ENCODE measurements at places on chromosomes 3 and 15.

DNA sequence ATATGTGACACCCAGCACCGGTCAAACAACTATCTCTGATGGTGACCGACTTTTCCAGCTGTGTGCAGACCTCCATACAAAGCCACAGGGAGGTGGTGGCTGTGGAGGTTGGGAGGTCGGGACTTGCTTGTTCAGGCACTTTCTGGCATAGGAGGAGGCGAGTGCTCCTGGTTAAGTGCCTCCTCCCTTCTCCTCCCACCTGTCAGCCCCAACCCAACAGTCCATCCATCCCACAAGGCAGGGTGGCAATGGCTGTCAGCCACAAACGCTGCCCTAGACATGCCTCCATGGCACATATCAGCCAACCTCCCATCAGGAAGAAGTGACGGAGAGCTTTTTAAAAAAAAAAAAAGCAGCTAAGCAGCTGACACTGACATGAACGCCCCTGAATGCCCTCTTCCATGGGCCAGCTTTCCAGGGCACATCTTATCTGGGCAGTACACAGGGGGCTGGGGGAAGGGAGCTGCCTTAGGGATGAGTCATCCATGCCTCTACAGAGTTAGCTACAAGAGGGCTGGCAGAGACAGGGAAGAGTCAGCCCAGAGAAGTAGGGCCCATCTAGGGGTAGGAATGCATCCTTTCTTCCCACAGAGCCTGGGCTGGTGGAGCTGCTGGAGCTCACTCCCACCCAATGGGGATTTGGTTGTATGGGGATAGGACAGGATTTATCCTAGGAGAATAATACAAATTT lies 41.2 kb downstream of the CCDC12 start:
- DNase-seq, result peak; percentile 41

- no peak for DNase-seq
These were observed 27.1 kb downstream of the RBPMS2 start for GRCh38 chr15:64748251-64748650.

DNA sequence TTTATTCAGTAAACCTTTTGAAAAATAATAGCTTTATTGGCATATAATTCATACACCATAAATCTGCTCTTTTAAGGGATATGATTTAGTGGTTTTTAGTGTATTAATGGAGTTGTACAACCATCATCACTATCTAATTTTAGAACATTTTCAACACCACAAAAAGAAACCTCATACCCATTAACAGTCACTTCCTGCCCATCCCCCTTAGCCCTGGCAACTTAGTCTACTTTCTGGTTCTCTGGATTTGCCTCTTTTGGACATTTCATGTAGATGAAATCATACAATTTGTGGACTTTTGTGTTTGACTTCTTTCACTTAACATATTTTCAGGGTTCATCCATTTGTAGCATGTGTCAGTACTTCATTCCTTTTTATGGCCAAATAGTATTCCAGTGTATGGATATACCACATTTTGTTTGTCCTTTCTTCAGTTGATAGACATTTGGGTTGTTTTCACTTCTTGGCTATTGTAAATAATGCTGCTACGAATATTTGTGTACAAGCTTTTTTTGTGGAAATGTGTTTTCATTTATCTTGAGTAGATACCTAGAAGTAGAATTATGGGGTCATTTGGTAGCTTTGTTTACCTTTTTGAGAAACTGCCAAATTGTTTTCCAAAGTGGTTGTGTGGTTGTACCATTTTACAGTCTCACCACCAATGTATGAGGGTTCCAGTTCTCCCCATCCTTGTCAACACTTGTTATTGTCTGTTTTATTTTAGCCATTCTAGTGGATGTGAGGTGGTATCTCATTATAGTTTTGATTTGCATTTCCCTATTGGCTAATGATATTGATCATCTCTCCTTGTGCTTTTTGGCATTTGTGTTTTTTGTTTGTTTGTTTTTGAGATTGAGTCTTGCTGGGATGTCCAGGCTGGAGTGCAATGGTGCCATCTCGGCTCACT lies 45.8 kb downstream of the SMAD3 start:
- no peak for DNase-seq

- no peak for DNase-seq
These were observed 34.0 kb downstream of the MINDY2 start for GRCh38 chr15:58805095-58805494.

DNA sequence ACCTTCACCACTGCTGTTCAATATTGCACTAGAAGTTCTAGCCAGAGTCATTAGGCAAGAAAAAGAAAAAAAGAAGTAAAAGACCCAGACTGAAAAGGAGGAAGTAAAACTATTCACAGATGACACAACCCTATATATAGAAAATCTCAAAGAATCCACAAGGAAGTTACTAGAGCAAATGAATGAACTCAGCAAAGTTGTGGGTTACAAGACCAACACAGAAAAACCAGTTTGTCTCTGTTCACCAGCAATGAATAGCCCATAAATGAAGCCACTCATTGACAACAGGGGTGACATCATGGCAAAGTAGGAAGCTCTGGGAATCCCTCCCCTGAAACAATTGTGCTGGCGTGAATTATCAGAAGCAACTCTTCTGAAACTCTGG lies 4.6 kb downstream of the CFAP100 start:
- no peak for DNase-seq

GRCh38 chr3:61966200-61966599 lies 404.8 kb downstream of the PTPRG start:
- DNase-seq, result no peak

DNA sequence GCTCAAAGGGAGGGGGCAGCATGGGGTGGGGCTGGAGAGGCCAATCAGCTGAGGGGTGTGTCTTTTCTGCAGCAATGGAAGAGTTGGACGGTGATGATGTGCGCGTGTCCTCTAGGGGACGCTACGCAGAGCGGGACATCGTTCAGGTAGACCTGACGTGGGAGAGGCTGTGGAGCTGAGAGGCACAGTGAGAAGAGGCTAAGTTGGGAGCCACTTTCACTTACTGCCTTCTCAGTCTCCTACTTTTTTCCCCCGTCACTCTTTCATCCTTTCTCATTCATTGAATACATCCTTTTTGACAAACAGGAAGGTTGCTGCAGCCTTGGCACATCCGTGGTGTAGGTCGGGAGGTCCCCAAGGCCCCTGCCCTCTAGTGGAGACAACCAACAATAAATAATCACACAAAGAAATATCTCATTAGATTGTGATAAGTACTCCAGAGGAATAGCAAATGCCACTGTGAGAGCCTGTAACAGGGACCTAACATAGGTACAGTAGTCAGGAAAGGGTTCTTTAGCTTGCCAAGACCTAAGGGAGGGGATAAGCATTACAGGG lies 4.4 kb upstream of the BRPF1 start:
- DNase-seq, result no peak

DNA sequence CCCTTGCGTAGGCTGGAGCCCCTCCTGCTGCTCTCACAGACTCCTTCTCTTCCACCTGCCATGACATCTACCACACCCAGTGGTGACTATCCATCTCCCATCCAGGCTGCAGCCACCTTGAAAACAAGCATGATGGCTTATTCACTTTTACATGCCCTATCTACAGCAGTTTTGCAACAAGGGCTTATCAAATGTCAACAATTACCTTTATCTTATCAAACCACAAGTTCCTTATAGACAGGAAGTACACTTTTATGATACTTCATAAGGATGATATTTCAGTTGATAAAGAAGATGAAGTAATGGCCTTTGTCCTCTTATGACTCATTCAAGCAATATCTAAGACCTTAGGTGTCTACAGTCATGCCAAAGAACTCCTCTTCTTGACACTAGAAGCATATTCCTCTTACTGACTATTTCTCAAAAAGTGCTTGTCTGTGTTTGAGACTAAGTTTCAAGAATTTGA lies 125.3 kb upstream of the SPRED1 start:
- DNase-seq, result no peak

- no peak for DNase-seq
These were observed 223.0 kb upstream of the BHLHE40 start for GRCh38 chr3:4756057-4756775.

- DNase-seq, result no peak
These were observed 33.7 kb downstream of the TLE3 start for GRCh38 chr15:70063980-70064379.

- no peak for DNase-seq
These were observed 159.1 kb upstream of the EOMES start for GRCh38 chr3:27880969-27881892.

- no peak for DNase-seq
These were observed 33.3 kb downstream of the ATOSA start for GRCh38 chr15:52645916-52646315.

GRCh38 chr15:51094606-51095569 lies at the start of gene TNFAIP8L3:
TNFAIP8L3 (minus strand) TSS chr15:51094906; CDS start chr15:51094595, 311 bp downstream.
- DNase-seq, result no peak

GRCh38 chr3:82224661-82225060 lies 463.2 kb upstream of the GBE1 start:
- no peak for DNase-seq

- DNase-seq, result no peak
These were observed 2.7 kb downstream of the SV2B start for GRCh38 chr15:91102546-91103330.

DNA sequence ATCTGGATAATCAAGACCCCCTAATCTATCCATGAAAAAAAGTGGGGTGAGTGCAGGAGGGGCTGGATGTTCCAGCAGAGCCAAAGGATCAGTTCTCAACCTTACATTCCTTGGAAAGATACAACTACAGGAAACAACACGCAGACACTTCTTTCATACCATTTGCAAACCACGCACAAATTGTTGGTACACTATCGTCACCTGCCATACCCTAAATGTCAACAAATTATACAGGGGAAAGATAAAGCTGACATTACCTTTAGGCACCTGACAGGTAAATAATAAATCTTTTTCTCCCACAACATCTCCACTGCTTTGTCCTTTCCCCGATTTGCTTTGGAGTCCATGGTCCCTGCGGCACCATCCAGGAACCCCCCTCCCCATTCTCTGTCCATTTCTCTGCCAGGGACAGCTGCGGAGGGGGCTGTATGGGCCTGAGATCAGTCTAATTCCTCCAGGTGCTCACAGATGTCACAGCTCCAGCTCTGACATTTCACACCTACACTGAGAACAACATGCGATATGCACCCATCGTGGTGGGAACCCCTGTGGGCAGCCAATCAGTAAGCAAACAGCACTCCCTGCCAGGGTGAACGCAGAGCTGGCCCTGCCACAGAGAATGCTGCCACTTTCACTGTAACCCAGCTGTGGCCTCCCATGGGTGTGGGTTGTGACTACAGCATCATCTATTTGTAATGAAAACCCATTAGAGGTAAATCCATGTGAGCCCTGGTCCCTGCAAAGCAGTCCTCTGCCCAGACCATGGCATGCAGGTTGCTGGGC lies 37.7 kb upstream of the BCL2L10 start:
- DNase-seq, result no peak

DNA sequence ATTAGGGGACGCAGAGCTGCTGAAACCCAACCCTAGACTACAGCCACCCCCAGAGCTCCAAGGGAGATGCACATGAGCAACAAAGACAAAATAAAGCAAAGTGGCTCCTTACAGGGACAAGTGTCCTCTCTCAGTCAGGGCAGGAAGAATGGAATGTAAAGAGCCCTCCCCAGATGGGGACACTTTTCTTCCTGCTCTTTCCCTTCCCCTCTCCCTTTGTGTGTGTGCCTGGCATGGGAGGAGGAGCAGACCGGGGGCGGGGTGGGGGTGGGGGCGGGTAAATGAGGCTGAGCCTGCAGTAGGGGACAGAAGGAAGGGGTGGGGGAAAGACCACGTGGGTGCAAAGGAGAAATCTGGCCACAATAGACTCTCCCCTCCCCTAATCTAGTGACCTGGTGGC lies 37.4 kb downstream of the ACAA1 start:
- no peak for DNase-seq

DNA sequence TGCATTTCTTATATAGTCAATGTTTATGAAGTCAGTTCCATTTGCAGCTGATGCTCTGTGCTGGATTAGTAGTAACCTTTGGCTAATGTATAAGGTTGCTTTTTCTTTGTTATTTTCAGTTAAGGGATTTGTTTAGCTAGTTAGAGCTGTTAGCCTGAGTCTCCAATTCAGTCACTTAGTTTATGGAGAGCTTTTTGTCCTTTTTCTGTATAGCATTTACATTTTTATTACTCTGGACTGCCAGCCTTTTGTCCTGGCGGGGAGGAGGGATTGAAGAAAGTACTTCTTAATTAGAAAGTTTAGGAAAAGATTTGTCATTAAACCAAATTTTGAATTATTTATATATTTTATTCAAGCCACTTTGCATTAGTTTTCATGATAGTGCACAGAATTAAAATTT lies 52.0 kb downstream of the DNAJC13 start:
- DNase-seq, result no peak

DNA sequence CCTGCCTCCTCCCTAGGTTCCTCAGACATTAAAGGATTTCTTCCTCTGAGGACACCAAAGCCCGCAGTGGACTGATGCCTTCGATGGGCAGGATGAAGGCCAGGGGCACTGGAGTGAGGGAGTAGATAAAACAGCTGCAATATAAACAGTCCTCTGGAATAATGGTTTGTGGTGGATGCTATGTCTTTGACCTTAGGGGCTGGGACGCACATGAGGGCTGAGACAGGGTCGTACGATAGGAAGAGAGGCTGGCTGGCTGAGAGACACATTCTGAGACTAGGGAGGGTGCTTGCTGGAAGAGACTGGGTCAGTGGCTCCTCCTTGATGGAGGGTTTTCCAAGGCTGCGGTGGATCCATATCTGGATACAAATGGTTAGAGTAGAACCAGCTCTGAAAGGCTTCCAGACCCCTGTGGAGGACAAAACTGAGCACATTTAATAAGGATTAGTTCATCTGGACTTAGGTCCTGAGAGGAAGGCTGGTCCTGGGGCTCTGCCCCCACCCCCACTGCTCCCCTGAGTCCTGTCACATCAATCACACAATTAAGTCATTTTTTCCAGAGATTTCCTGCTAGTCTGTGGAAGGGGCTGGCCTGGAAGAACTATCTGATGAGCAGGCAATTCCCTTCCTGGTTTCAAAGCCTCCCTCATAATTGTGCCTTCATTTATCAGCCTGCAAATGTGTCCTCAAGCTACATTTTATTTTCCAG lies 15.8 kb downstream of the TBC1D21 start:
- no peak for DNase-seq

DNA sequence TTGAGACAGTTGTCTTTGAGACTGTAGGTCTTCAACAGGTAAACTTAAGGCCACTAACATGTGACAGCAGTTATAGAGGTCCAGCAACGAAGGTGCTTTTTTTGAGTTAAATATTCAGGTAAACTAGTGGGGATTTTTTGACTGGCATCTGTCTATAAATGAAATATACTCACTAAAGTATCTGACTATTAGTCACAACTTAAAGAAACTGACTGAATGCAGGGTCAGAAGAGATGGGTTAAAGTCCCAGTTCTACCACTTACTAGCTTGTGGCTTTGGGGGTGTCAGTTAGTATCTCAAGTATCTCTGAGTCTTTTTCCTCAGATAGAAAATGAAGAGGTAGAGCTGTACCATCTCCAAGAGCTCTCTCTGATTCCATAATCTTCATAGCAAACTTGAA lies 18.0 kb downstream of the MIX23 start:
- no peak for DNase-seq

- DNase-seq, result no peak
These were observed 86.0 kb downstream of the LRRK1 start for GRCh38 chr15:101004986-101005747.
